Naive thymus-derived CD8-positive, alpha-beta T cell (primary cell): ENCODE measurements at places on chromosomes 16 and 17.

DNA sequence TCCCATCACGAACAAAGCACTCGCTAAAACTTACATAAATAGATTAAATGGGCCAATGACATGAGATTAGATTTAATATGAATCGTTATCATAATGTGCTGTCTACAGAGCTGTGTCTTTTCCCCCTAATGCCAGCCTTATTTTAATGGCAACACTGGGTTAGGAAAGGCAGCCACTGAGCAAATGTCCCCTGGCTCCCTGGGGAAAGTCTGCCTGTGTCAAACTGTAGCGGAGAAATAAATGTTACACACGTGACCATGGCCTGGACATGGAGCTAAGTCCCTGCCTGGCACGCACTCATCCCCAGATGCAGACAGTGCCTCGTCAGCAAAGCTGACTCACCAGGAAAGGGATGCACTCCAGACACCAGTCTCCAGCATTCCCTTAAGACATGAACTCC lies 61.3 kb upstream of the SDK2 start:
- no peak for DNase-seq

DNA sequence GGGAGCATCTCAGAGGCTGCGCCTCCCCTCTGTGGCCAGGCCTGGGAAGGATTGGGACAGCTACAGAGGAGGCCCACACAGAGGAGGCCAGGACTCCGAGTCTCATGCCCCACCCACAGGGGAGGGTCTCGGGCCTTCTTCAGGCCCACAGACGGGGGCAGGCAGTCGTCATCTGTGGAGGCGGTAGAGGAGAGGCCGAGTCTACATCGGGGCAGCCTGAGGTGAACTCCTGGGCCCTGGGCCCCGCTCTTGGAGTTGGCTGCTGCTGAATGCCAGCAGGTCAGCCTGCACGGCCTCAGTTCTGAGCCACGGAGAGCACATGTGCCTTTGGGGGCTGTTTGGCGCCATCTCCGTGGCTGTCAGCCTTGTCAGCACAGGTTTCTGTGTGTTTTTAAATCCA lies 8.1 kb upstream of the NUDT16L1 start:
- no peak for DNase-seq

DNA sequence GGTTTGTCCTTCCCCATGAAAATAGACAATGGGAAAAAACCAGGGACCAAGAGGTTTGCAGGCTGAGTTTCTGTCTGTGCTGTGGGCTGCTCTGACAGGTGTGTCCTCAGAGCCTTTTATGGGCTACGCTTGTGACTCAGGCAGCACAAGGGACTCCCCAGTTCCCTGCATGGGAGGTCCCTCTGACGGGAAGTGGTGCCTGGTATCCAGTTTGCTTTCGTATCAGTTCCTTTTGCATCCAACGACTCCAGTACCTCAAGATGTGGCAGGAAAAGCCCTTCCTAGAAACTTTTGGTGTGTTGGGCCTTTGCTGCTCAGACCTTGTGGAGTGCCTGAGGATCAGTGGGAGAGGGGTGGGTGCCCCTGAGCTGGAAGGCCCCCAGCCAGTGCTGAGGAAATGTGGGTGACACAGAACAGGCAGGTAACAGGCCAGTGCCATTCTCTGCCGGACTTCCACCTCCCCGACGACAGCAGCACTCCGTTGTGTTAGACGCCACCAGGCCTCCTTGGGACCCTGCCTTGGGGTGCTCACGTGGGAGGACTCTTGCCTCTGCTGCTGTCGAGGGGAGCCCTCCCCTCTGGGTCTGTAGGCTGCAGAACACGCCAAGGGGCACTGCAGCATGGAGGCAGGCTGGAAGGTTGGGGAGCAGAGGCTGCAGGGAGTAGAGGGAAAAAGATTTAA lies 38.4 kb upstream of the IRF8 start:
- no peak for DNase-seq

GRCh38 chr17:75679706-75680211 lies 12.6 kb downstream of the SAP30BP start:
- DNase-seq, result no peak

- DNase-seq, result no peak
These were observed 22.3 kb downstream of the USP10 start for GRCh38 chr16:84722068-84722467.

- DNase-seq, result no peak
These were observed 40.5 kb downstream of the C16orf82 start for GRCh38 chr16:27107185-27107592.

GRCh38 chr17:17782523-17783115 lies 54.2 kb downstream of the SREBF1 start:
- no peak for DNase-seq
